Mesenchymal stem cell (in vitro differentiated cells and primary cell): ENCODE measurements at places on chromosomes 3 and 15.

DNA sequence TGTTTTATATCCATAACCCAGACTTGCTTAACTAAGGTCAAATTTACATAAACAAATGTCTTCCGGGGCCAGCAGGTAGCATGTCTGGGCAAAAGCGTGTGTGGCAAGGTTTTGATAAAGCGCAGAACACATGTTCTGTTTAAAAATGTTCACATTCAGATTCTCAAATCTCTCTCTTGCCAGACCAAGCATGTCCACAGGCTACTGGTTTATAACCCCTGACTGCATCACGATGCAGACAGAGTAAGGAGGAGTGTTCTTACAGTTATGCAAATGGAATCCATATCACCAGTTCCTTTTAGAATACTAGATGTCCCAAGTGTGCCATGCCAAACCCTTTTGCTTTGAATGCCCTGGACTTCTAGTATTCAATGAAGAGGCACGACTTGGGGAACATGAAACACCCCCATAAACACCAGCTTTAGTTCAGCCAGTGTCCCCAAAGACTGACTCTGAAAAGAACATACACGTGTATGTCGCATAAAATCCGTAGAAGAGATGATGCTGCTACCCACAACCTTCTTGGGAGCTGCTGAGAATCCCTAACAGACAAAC is 412.0 kb downstream of the CNTN4 start:
- no peaks in the 10 kb centered on the region for H3K27me3 ChIP-seq
- DNase-seq = no peak
- H3K27ac ChIP-seq = no peak overlapping the region
- no peak overlapping the region for H3K4me3 ChIP-seq

- H3K4me3 ChIP-seq = no peak overlapping the region
- DNase-seq = no peak
- peaks cover 1% of the 10 kb centered on the region for H3K4me1 ChIP-seq
- H3K36me3 ChIP-seq = no peaks in the 10 kb centered on the region
- peaks cover 7% of the 10 kb centered on the region for H3K27me3 ChIP-seq
Observed at GRCh38 chr15:28871168-28871567, 14.6 kb upstream of the APBA2 start.

GRCh38 chr15:71591057-71591456 is 219.3 kb upstream of the NR2E3 start:
- no peak overlapping the region for H3K4me3 ChIP-seq
- no peaks in the 10 kb centered on the region for H3K27me3 ChIP-seq

DNA sequence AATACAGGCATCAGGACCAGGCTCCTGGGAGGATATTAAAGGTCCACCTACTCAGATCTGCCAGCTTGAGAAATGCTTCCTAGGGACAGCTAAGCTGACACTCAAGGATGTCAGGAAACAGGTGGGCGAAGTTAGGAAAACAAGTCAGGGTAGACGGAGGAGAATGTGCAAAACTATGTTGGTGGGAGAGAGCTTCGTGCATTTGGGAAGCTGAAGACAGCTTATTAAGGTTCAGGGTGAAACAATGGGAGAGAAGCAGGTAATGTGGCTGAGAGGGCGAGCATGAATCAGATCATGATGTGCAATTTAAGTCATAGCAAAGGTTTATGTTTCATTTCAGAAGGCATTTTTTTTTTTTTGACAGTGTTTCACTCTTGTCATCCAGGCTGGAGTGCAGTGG is 297.2 kb upstream of the ATP10A start:
- H3K4me1 ChIP-seq = no peaks in the 10 kb centered on the region
- H3K27me3 ChIP-seq = no peaks in the 10 kb centered on the region
- no peaks in the 10 kb centered on the region for H3K36me3 ChIP-seq
- DNase-seq = no peak
- H3K4me3 ChIP-seq = no peak overlapping the region
- no peak overlapping the region for H3K27ac ChIP-seq

GRCh38 chr3:74331711-74332110 is 282.7 kb downstream of the CNTN3 start:
- DNase-seq = no peak
- no peaks in the 10 kb centered on the region for H3K4me1 ChIP-seq
- H3K27me3 ChIP-seq = no peaks in the 10 kb centered on the region
- no peaks in the 10 kb centered on the region for H3K36me3 ChIP-seq
- H3K27ac ChIP-seq = no peak overlapping the region

GRCh38 chr3:119360736-119361462 is 66.7 kb downstream of the ARHGAP31 start:
- no peak for DNase-seq
- H3K4me3 ChIP-seq = no peak overlapping the region
- H3K27ac ChIP-seq = no peak overlapping the region
- H3K27me3 ChIP-seq = no peaks in the 10 kb centered on the region
- peaks cover 6% of the 10 kb centered on the region for H3K4me1 ChIP-seq
- peaks cover 3% of the 10 kb centered on the region for H3K36me3 ChIP-seq

- no peak for DNase-seq
- H3K27ac ChIP-seq = no peak overlapping the region
- H3K27me3 ChIP-seq = no peaks in the 10 kb centered on the region
- H3K4me3 ChIP-seq = no peak overlapping the region
- no peaks in the 10 kb centered on the region for H3K4me1 ChIP-seq
- no peaks in the 10 kb centered on the region for H3K36me3 ChIP-seq
Observed at GRCh38 chr3:135997554-135998320, 32.2 kb downstream of the PPP2R3A start.

- H3K27ac ChIP-seq = no peak overlapping the region
- H3K27me3 ChIP-seq = no peaks in the 10 kb centered on the region
- no peak overlapping the region for H3K4me3 ChIP-seq
- H3K36me3 ChIP-seq = peaks cover 64% of the 10 kb centered on the region
- DNase-seq = no peak
Observed at GRCh38 chr3:46928282-46928681, 48.3 kb downstream of the CCDC12 start.

DNA sequence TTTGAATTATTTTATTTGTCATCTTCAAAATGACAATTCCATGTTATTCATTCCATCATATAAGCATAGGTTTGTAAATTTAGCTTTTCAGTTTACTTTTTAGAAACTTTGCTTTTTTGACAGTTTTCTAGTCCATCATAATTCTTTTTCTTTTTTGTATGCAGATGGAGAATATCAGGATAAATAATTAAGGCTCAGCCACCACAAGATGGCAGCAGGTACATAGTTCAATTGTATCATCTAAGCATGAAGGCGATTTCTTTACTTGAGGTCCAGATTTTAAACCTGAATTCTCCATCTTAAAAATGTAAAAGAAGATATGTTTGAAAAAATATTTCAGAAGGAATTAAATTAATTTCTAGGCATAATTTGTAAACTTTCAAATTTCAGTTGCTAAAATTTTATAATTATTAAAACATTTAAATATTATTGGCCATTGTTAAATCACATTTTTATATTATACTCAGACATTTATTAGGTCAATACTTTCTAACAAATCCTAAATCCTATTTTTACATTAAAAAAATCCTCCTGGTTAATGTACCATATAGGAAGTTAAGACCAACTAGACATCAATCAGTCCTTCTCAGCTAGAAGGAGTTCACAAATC is 15.1 kb downstream of the PLSCR5 start:
- H3K4me1 ChIP-seq = no peaks in the 10 kb centered on the region
- H3K36me3 ChIP-seq = no peaks in the 10 kb centered on the region
- no peaks in the 10 kb centered on the region for H3K27me3 ChIP-seq
- H3K4me3 ChIP-seq = no peak overlapping the region
